ENCODE measurements at places on chromosomes 4 and X.

- DNase-seq: no peak
Observed at GRCh38 chr4:68396756-68397155, 46.9 kb upstream of the YTHDC1 start.

- no peak for DNase-seq
Observed at GRCh38 chrX:54922547-54922946, 1.9 kb downstream of the TRO start.

- no peak for DNase-seq
Observed at GRCh38 chrX:13051529-13052172, 7.2 kb upstream of the FAM9C start.

DNA sequence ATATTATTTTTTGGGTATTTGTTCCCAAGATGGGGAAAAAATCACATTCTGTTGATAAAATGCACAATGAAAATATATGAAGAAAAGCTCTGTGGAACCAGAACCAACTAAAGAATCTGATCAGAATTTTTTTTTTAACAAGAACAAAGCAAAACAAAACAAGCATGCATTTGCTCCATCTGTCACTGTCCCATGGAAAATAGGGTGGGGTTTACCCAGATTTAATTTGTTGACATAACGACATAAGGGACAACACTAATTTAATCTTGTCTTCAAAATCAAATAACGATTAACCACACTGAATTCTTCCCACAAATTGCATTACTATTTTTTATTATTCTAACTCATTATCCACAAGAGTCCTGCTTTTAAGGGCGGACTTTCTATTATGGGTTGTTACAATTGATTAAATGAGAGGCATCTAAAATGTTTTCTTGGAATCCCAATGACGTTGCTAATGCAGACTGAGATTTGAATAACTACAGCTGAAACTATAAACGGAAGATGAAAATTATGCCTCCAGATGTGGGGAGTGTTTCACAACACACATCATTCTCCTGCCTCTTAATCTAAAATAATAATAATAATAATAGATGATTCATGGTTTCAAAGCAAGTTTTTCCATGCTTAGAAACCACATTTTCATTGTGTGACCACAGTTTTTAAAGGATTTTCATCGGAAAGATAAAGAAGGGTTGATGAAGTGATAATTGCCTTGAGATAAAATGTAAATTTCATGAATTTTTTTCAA, 307.0 kb upstream of the CPEB2 start:
- no peak for DNase-seq

GRCh38 chrX:53005327-53005726, 43.3 kb upstream of the GPR173 start:
- no peak for DNase-seq

GRCh38 chrX:94053575-94053974, 379.6 kb downstream of the FAM133A start:
- DNase-seq: no peak

- DNase-seq: no peak
Observed at GRCh38 chr4:102036619-102037376, 246.3 kb downstream of the BANK1 start.

DNA sequence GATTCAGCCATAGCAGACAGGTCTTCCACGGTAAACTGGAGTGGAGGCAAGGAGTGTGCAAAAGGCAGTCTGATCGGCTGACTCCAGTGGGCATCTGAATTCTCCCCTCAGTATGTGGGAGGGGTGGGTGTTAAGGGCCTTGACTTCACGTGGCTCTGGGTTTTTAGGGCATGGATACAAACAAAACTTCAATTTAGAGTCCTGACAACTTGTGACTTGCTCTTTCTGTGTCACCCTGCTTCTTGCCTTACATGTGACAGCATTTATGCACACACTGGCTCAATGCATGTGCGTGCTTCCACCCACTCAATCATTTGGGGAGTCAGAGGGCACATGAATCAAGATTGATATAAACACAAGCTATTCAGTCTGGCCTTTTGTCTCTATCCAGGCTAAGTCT, 17.5 kb downstream of the PLP1 start:
- no peak for DNase-seq

DNA sequence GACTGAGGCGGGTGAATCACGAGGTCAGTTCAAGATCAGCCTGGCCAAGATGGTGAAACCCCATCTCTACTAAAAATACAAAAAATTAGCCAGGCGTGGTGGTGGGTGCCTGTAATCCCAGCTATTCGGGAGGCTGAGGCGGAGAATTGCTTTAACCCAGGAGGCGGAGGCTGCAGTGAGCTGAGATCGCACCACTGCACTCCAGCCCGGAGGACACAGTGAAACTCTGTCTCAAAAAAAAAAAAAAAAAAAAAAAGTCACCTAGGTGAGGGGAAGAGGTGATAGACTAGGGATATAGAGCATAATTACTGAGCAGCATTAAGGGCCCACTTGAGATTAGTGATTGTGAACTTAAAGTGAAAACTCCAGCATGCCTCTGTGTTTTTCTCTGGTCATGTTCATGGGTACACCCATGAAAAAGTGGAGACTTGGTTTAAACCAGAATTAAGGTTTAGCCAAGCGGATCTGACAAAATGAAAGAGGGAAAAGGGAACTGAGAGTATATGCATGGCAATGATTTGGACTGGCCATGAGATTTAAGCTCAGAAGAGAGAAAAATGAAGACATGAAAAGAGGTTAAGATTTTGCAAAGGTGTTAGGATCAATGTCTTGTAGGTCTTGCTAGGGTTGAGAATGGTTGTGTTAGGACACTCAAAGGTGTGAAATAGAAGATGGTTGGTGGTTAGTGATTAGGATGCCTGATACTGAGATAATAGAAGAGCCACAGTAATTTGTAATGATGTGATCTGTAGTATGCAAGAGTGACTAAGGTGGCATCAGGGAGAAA, 105.0 kb downstream of the RAB28 start:
- DNase-seq: no peak

GRCh38 chrX:18666614-18667013, 5.3 kb downstream of the RS1 start:
- no peak for DNase-seq

GRCh38 chr4:140755774-140756318, 339 bp downstream of the TBC1D9 start:
- DNase-seq: peak; percentile 71

DNA sequence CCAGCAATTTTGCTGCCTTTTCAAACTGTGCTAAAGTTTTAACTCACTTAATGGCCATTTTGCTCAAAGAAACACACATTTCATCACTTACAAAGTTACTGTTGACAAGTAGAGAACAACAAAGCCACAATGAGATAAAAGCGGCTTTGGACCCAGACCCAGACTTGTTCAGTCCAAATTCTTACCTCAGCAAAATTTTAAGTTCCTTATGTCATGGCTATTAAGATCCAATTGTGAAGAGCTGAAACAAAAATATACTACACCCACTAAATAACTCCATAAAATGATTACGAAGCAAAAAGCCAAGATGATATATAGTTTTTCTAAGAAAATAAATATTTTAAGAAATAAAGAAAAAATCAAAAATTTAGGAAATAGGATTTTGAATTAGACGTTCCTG, 137.0 kb upstream of the INPP4B start:
- DNase-seq: no peak

- DNase-seq: no peak
Observed at GRCh38 chr4:140693562-140693961, 62.6 kb downstream of the TBC1D9 start.

GRCh38 chr4:112340023-112340422, 42.9 kb downstream of the ALPK1 start:
- no peak for DNase-seq

DNA sequence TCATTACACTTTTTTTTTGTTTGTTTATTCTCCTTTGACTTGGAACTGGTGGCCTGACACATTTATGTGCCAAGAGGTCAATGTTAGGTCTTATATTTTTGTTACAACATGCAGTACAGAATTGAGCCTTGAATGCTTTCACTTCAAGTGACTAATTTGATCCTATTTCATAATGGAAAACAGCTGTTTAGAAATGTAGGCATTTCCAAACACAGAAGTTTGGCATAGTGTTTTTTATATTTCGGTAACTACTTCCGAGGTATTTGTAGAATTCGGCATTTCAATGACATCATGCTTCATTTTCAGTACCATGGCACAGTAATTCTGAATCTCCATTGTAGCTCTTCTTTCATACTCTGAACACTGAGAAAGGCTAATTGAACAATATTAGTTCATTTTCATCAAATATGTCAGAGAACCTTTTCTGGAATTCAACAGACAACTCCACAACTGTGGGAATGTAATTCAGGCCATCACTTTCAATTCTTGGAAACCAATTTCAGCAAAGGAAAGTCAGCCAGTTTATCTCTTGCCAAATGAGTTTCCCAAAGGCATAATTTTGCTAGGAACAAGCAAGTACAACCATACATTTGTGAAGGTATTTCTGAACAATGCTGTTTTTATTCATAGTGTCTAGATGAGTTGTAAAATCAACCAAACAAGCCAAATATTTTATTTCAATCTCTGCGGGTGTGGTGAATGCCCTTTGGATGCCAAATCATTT, 11.4 kb downstream of the FAM120C start:
- DNase-seq: peak; percentile 4

GRCh38 chr4:8665406-8666360, 73.1 kb downstream of the CPZ start:
- no peak for DNase-seq

DNA sequence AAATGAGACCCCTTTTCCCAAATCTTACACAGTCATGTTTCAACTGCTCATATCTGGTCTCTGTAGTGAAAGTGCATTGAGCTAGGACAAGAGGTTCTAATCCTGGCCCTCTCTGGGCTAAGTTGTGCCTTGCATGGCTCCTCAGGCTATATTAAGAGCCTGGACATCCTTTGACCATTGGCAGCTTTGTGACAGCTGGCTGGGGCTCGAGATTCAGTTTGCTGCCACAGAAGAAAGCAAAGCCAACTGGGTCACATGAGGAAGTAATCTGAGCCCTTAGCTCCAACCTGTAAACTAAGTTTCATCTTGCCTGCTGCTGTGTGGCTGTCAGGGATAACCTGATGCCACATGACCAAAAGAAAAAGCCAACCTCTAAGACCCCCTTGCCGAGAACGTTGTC, 51.8 kb upstream of the JADE1 start:
- DNase-seq: peak; percentile 6

DNA sequence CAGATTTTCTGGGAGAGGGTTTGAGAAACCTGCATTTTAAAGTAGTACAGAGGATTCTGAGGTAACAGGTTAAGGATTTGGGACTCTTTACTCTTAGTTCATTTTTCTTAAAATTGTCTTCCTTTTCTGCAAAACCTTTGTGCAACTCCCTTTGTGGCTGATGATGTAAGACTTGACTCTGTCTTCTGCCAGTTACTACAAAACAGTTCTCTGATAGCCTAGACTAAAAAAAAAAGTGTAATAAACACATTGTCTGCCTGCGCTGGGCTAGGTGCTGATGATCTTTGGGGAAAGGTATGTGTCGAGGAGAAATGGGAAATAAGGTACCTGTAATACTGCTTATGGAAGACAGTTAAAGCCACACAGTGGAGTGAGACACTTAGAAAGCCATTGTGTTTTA, 28.7 kb downstream of the IL13RA1 start:
- DNase-seq: no peak

- DNase-seq: no peak
Observed at GRCh38 chrX:124534536-124534935, 188.2 kb downstream of the SH2D1A start.

DNA sequence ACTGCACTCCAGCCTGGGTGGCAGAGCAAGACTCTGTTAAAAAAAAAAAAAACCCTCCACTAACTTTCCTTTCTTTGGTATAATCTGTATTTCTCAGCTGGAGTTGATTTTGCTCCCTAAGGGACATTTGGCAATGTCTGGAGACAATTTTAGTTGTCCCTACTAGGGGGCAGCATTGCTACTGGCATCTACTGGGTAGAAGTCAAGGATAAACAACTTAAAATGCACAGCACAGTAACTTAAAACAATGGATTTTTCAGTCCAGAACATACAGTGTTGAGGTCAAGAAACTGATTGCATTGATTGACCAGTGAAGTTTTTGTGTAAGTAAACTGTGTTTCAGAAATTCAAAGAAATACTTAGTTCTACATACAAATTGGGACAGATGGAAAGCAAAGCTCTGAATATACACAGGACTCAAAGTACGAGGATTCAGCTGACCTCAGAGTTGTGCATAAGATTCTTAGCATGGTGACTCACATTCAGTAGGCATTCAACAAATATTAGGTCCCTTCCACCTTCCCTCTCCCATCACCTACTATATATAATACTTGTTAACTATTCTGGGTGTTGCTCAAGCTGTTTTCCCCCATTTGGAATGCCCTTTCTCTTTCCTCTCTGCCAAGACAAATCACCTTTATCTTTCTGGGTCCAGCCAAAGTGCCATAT, 8.8 kb downstream of the DDX53 start:
- DNase-seq: peak; percentile 8

DNA sequence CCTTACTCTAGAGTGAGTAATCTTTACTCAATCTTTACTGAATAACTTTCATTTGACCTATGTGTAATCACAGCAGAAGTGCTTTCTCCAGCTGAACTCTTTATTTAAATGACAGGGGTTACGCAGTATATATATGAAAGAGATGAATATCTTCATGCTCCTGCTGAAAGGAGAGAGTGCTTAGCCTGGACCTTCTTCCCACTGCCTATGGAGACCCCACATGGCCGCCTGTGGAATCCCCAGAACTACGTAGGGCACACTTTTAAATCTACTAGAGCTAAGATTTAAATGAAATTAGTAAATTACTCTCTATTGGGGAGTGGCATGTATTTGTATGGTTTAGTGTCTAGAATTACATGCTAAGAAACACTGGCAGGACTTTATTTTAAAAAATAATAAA, 391.2 kb downstream of the ANKRD50 start:
- no peak for DNase-seq

DNA sequence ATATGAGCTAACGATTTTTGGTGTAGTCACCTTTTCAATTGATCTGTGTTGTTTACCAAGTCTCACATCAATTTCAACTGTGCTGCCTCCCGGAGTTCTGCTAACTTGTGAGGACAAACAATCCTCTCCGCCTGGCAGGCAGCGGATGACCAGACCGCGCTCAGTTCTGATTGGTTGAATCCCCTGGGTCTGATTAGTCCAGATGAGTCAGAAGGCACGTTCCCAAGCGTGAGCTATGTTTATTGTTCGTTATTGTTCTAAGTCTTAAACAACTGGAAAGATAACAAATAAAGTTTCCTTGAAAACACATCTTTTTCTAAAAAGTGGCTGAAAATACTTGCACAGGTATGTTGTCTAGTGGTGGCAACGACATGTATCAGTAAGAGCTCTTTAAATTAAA, 37.9 kb upstream of the TRPC3 start:
- peak; percentile 64 for DNase-seq

- no peak for DNase-seq
Observed at GRCh38 chrX:133473451-133473850, 58.2 kb upstream of the GPC4 start.

DNA sequence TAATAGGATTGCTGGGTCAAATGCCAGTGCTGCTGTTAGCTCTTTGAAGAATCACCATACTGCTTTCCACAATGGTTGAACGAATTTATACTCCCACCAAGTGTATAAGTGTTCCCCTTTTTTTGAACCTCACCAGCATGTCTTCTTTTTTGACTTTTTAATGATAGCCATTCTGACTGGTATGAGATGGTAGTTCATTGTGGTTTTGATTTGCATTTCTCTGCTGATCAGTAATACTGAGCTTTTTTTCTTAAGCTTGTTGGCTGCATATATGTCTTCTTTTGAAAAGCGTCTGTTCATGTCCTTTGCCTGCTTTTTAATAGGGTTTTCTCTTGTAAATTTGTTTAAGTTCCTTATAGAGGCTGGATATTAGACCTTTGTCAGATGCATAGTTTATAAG, 14.8 kb downstream of the USP38 start:
- no peak for DNase-seq

Measured in AG08396 (cell line).